ENCODE measurements at places on chromosomes 16 and 17.

DNA sequence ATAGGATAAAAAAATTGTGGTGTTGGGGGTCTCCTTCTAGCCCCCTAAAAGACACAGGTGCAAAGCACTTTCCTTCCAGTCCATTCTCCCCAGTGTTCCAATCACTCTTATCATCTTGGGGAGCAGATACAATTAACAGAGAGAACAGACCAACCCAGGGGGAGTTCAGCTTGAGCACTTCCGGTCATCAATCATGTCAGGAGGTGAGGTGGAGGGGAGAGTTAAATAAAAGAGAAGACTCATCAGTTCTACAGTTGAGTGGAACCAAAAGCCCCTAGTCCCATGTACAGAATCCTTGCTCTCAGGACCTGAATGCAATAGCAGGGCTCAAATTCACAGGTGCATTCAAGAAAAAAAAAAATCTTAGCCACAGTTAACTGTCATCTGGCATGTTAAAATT, 122.3 kb downstream of the DYNLRB2 start:
- no peak for DNase-seq

DNA sequence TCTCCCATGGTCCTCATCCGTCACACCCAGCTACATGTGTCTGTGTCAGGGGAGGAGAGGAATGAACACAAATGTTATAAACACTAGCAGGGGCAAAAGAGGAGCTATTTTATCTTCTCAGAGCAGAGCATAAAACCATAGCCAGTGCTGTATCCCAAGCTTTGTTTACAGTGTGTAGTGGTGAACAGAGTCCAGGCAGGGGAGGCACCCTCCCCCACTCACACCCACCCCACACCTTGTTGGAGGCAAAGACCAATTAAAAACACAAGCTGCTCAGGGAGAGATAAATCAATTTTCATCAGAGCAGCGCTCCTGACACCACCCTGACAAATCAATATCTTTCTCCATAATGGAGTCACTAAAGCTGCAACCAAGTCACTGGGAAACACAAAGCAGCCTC, 132.6 kb upstream of the CCL2 start:
- DNase-seq = no peak

- DNase-seq = no peak
These were observed 10.3 kb upstream of the SLC52A1 start for GRCh38 chr17:5045496-5045895.

DNA sequence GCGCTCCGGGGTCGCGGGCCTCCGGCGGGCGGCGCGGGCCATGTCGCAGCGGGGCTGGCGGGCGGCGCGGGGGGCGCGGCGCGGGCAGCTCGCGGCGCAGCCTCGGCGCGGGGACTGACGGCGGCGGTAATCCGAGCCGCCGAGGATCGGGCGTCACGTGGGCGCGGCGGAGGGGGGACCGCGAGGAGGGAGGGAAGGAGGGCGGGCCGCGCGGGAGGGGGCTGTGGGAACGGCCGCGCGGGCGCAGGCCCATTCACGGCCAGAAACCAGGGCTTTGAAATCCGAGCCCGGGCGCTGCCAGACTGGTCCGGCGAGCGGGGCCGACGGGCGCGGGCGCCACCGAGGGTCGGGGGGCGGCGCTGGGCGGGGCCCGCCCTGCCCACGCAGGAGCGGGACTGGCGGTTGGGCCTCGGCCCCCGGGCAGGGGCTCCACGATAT, at the start of gene MTSS2:
Gene MTSS2 (minus strand): TSS at position 116 of the 438 bp plus-strand sequence. CDS start 262 bp downstream, outside the sequence.
- DNase-seq = peak; percentile 80

- DNase-seq = no peak
These were observed 12.5 kb upstream of the RBBP6 start for GRCh38 chr16:24526701-24527495.

DNA sequence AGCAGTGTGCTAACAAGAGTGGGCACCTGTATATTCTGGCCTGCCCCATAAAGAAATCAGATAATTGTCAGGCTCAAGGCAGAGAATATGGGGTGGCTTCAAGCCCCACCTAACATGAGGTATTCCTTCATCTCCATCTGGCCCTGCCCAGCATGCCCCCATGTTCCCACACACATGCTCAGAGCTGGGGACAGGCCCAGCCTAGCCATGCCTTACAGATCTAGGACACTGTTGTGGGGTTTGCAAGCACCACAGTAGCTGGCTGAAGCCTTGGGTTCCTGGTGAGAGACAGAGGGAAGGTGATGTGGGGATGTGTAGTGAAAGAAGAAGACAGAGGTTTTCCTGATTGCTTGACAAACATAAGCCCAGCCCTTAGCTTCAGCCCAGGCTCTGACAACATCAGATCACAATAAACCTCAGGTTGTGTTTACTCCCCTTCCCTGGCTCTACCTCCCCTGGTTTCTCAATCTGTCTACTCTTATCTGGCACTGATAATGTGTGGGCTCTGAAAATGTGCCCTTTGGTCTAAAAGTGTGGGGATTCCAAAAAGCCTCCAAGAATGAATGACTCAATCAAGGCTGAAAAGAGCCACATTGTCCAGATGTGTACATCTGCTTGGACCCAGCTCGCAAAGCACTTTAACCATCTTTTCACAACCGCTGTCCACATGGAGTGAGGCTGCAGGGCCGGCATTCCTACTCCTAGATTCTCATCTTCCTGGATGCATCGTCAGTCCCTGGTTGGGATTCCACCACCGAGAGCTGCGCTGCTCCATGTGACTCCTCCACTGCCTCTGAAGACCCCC, 34.4 kb downstream of the CDRT4 start:
- DNase-seq = no peak

DNA sequence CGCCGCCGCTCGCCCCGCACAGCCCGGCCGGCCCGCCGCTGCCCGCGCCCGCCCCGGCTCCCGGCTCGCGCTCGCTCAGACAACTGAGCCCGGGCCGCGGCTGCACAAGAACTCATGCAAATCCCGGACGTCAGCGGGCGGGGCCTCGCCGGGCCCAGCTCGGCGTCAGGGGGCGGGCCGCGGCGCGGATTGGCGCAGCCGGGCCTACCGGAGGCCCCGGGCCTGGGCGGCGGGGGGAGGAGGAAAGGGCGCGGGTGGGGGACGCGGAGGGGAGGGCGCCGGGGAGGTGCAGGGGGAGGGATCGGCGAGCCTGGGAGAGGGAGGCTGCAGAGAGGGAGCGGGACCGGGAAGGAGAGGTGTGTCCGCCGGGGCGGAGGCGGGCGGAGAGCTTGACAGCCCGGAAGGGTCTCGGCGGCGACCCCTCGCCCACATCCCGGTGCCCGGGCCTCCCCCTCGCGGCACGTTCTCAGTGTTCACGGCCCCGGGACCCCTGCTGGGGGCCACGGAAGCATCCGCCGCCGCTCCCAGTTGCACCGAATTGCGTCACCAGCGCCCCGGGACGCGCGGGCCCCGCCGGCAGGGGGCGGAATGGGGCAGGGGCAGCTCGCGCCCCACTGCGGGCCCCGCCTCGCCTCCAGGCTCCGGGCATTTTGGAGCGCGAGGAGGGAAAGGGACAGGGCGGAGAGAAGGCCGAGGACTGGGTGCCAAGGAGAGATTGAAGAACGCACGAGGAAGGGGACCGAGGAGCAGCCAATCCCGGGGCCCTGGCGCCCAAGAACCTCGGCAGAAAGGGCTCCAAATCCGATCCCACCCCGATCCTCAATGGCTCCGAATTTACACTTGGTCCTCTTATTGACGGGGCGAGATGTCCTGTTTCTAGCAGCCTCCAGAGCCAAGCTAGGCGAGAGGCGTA, at the start of gene CBX4:
Gene CBX4 (minus strand): TSS at position 85 of the 913 bp plus-strand sequence. CDS start 189 bp downstream, outside the sequence.
- peak; percentile 96 for DNase-seq

DNA sequence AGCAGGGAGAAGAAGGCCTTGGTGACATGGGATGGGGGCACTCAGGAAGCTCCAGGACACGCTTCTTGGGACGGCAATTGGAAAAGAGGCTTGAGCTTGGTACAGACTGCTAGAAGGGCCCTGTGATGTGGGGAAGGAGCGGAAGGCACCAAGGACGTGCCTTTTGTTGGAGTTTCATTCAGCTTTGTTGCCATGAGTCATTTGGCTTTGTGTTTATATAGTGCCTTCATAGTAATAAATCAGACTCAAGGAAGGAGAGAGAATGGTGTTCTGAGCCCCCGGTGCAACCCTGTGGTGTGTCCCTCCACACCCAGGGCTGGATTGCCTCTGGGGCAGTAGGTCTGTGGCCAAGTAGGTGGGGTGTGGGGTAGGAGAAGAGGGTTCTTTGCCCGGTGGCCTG, 7.4 kb upstream of the TBX4 start:
- DNase-seq = no peak

DNA sequence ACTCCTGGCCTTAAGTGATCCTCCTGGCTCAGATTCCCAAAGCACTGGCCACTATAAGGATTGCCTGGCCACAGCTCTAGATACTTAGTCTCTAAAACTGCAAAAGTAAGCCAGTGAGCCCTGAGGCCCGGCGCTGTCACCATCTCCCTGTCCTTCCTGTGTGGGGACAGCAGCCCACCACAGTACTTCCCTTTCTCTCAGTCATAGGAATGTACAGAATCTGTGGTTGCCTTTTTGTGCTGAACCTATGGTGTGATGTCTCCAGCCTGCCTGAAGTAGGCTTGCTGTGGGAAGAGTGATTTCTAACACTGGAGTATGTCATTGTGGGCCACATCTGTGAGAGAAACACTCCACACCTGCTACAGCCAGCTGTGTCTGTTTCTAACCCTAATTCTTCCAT, 24.7 kb downstream of the NTAN1 start:
- DNase-seq = no peak

- no peak for DNase-seq
These were observed 215.9 kb upstream of the TNRC6C start for GRCh38 chr17:77742579-77742978.

DNA sequence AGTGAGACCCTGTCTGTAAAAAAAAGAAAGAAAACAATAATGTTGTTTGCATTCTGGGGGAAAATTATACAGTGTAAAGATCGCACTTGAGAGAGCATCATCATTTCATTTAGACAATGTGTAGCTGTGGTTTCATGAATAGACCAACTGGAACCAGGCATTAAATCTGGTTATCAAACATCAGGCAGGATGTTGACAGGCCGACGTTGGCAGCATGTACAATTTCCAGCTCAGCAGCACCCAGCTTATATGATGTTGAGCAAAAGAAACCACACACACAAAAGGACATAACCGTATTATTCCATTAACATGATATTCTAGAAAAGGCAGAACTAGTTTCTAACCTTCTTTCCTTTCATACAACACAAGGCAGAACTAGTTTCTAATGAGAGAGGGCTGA, 5.8 kb downstream of the MARVELD3 start:
- no peak for DNase-seq

DNA sequence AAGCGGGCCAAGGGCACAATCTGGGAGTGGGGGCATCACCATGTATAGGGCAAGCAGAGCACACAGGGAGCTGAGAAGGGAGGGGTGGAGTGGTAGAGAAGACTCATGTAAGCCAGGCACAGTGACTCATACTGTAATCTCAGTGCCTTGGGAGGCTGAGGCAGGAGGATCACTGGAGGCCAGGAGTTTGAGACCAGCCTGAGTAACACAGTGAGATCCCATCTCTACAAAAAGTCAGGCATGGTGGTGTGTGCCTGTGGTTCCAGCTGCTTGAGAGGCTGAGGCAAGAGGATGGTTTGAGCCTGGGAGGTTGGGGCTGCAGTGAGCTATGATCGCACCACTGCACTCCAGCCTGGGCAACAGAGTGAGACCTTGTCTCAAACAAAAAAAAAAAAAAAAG, 40.8 kb downstream of the ARHGAP27 start:
- no peak for DNase-seq

- no peak for DNase-seq
These were observed 74.9 kb downstream of the CMIP start for GRCh38 chr16:81519301-81520150.

- DNase-seq = peak; percentile 57
These were observed 160.1 kb upstream of the IRX3 start for GRCh38 chr16:54446639-54447038.

- no peak for DNase-seq
These were observed 8.4 kb downstream of the HBQ1 start for GRCh38 chr16:188674-189073.

DNA sequence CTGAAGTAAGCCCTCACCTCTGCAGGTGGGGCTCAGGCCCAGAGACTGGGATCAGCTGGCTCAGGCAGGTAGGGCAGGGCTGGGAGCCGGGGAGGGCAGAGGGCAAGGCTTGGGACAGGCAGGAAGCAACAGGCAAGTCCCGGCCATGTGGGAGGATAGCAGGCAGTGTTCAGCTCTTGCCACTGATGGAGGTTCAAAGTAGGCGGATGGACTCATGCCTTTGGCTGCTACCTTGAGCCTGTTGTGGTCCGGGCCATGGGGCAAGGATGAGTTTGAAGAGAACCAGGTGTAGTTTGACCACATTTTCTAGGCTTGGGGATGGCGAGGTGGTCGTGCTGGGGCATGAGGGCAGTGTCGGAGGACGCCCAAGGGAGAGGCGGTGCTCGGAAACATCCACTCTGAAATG, 2.7 kb downstream of the PRCD start:
- DNase-seq = no peak

DNA sequence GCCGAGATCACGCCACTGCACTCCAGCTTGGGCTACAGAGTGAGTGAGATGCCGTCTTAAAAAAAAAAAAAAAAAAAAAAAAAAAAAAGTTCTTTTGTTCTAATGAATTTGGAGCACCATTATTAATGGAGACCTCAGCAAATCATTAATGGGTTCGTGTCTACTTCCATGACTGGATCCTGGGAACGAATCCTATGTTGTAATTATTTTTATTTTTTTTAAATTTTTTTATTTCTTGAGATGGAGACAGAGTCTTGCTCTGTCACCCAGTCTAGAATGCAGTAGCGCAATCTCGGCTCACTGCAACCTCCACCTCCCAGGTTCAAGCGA, 30.7 kb downstream of the SPOP start:
- no peak for DNase-seq

- no peak for DNase-seq
These were observed 28.9 kb downstream of the TANC2 start for GRCh38 chr17:62994931-62995330.

GRCh38 chr16:9522614-9523013, 431.2 kb downstream of the HAPSTR1 start:
- no peak for DNase-seq

DNA sequence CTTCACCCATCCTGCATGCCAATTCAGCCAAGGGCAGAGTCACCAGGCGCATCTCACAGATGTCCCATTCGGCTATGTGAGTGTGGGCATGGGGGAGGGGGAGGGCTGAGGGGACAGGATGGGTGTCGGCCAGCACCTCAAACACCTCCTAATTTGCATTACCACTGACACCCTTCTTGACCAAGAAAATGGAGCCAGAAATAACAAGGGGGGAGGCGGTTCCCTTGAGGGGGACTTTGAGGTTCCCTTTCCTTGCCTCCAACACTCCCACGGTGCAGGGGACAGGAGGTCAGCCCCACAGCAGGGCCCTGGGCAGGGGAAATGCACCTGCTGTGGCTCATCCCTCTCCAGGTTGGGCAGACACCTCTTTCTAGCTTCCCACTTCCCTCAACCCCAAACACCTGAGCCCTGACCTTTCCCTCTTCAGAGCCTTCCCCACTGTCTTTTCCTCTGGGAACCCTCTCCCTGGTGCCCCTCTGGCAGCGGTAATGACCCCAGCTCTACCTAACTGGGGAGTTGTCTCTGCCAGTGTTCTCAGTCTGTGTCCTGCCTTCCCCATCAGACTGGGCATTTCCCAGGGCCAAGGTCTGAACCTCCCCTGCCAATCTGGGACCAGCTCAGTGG, 18.2 kb upstream of the TBX21 start:
- DNase-seq = no peak
